ENCODE measurements at places on chromosomes 16 and 17.

DNA sequence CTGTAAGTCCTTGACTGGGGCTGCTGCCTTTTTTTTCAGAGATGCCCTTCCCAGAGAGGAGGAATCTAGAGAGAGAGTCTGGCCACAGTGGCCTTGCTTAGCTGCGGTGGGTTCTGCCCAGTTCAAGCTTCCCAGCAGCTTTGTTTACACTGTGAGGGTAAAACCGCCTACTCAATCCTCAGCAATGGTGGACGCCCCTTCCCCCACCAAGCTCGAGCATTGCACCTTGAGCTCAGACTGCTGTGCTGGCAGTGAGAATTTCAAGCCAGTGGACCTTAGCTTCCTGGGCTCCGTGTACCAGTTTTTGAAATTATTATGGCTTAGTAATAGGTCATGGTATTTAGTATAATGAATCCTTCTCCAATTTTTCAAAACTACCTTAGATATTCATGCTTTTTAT lies 395.4 kb downstream of the NPIPA7 start:
- no peak for DNase-seq

DNA sequence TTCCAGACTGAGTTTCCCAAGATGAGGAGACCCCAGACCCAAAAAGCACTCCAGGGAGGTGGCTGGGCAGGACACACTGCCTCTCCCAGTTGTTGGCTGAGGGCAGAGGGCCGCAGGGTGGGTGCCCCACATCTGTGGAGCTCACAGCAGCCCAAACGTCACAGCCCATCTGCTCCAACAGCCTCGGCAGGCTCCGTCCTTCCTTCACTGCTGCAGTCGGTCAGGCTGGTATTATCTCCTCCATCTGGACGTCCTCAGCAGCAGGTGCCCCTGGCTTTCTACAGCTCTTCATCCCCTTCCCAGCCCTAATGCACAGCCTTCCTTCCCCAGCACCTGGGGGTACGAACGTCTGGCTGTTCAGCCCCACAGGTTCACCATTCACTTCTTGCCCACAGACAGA lies 55.2 kb downstream of the PRMT7 start:
- no peak for DNase-seq

GRCh38 chr16:84465154-84465553 lies 39.3 kb downstream of the MEAK7 start:
- DNase-seq, result no peak

GRCh38 chr16:73848993-73849392 lies 447.6 kb upstream of the PSMD7 start:
- no peak for DNase-seq

GRCh38 chr17:9138161-9138717 lies 116.9 kb downstream of the NTN1 start:
- no peak for DNase-seq

DNA sequence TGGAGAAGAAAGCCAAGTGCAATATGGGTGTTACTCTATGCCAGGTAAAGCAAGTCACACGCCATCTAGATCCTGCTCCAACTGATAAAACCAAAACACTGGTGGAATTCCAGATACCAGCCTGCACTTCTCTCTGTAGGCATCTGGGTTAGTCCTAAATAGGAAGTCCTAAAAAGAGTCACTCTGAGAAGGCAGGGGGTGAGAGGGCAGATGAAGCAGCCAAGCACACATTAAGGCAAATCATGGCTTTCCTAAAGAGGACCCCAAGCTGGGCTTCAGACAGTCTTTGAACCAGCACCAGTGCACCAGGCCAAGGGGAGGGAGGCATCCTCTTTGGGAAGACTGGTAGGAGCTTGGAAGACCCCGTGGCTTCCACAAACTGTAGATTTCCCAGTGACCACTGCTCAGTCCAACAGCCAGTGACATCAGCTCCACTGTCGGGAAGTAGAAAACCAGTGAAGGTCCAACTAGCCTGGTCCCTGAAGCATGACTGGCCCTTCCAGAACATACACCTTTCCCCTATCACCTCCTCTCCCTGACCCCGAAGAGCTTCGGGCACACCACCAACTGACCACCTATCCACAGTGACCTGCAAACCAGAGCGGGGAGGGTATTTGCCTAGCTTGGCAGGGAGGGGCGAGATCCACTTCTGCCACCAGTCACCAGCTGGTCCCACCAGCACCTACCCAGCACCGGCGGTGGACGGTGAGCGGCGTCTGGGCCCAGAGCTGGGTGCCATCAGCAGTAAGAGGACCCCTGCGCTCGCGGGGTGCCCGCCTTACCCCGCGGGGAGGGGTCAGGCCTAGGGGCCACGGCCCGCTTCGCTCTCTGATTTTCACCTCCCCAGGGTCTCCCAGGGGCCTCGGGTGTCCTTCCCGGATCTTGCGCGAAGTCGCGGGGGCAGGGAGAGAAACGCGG lies 1.0 kb downstream of the LITAF start:
- DNase-seq, result peak; percentile 10

GRCh38 chr16:47258874-47259461 lies 115.2 kb upstream of the NETO2 start:
- no peak for DNase-seq

- no peak for DNase-seq
These were observed 15.9 kb downstream of the TMEM92 start for GRCh38 chr17:50289991-50290702.

GRCh38 chr17:69375229-69375628 lies 39.3 kb upstream of the MAP2K6 start:
- DNase-seq, result no peak

DNA sequence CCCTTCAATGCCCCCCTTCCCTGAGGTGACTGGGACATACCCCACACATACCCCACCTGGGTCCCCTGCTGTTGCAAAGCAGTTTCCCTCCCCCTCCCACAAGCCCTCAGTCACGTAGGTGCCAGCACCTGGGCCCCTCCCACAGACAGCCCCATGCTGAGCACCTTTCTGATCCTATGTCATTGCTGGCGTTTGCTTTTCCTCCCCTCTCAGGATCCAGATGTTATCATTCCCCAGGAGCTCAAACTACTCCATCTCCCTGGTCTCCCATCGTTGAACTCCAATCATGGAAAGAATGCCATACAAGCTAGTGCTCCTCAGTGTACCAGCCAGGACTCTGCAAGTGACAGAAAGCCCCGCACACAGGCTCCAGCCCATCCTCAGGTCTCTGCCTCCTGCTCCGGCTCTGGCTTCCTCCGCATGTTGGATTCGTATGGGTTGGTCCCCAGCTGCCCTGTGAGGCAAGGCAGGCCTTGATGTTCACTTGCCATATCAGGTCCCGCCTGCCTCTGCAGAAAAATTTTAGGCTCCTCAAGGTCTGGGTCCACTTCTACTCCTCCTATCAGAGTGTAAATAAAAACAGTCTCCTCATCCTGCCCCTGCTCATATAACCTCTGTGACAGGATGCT lies 31.4 kb upstream of the MED9 start:
- no peak for DNase-seq

- DNase-seq, result no peak
These were observed 23.6 kb downstream of the CFAP20 start for GRCh38 chr16:58105631-58106030.

DNA sequence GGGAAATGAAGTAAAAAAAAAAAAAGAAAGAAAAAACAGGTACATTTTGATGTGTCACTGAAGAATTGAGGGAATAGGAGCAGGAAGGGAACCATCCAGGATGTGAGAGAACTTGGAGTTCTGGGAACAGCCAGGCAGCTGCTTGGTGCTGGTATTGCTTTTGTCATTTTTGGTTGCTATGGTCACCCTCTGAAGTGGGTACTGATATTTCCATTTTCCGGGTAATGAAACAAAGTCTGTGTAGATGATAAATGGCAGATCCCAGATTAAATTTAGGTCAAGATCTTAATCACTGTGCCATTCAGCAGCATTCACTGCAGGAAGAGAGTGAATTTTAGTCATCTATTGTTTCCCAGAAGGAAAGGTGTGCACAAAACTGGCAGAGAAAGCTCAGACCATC lies 93.6 kb downstream of the ABCA8 start:
- DNase-seq, result no peak

DNA sequence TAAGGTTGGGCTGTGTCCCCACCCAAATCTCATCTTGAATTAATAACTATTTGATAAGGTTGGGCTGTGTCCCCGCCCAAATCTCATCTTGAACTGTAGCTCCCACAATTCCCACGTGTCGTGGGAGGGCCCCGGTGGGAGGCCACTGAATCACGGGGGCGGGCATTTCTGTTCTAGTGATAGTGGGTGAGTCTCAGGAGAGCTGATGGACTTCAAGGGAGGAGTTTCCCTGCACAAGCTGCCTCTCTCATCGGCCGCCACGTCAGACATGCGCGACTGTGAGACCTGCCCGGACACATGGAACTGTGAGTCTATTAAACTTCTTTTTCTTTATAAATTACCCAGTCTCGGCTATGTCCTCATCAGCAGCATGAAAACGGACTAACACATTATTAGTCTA lies 44.9 kb upstream of the METRNL start:
- no peak for DNase-seq

DNA sequence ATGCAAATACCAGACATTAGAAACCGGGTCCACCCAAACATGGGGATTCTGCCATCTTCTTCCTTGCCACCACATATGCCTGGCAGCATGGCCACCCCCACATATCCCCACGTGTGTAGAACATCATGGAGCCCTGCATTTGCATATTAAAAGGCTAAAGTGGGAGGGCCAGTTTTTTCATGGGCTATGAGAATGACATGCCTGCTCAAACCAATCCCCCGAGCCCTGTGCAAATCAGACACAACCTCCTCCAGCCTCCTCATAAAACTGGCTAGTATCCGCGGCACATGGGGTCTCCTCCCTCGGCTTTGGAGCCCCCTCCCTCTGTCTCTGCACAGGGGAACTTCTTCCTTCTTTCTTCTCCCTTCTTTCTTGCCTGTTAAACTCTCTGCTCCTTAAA lies 174.9 kb upstream of the WSCD1 start:
- DNase-seq, result no peak

DNA sequence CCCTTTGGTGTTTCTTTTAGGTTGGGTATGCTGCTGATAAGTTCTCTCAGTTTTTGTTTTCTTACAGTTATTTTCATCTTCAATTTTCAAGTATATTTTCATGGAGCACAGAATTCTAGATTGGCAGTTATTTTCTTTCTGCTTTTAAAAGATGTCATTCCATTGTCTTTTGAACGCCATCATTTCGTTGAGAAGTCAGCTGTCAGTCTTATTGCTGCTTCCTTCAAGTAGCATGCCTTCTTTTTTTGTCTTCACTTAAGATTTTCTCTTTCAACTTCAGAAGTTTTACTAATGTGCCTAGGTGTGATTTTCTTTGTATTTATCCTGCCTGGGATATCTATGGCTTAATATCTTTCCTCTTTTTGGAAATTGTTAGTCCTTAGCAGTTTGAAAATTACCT lies 262.2 kb upstream of the PMFBP1 start:
- no peak for DNase-seq

DNA sequence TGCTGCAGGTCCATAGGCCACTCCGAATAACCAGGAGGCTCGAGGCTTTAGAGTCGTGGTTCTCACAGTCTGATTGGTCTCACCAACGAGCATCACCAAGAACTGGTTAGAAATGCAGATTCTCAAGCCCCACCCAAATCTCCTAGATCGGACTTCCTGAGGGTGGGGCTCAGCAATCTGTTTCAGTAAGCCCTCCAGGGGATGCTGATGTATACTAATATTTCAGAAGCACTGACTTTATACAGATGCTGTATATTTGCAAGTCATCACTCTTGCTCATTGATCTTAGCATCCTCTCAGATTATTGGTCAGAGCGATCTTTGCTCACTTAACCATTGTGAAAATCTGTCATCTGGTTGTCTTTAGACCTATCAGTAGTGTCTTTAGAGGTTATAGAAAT lies 4.4 kb upstream of the VAC14 start:
- no peak for DNase-seq

GRCh38 chr17:62718429-62718828 lies 89.7 kb downstream of the MARCHF10 start:
- DNase-seq, result no peak

DNA sequence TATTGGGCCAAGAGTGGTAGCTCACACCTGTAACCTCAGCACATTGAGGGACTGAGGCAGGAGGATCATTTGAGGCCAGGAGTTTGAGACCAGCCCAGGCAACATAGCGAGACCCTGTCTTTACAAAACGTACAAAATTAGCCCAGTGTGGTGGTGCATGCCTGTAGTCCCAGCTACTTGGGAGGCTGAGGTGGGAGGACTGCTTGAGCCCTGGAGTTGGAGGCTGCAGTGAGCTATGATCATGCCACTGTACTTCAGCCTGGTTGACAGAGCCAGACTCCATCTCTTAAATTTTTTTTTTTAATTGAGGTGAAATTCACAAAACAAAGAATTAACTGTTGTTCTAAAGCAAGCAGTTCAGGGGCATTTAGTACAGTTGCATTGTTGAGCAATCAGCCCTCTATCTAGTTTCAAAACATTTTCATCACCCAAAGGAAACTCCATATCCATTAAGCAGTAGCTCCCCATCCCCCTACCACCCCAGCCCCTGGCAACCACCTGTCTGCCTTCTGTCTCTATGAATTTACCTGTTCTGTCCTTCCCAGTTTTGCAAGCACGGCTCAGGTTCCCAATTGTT lies 15.6 kb downstream of the SNX29 start:
- DNase-seq, result no peak

DNA sequence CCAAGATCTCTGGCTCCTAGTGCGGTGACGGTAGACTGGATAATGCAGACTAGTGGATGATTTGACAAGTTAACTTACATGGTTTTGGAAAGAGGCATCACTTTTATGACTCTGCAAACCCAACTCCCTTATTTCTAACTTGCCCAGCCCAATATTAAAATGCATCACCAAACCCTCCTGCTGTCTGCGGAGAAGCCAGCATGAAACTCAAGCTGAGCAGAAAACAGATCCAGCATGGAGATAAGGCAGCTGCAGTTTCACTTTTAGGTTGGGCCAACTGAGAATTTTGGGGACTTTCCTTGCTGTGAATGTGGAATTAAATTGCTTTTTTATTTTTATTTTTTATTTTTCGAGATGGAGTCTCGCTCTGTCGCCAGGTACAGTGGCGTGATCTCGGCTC lies 27.8 kb downstream of the CDH1 start:
- no peak for DNase-seq

GRCh38 chr16:57593021-57593420 lies 35.4 kb upstream of the ADGRG1 start:
- DNase-seq, result no peak

DNA sequence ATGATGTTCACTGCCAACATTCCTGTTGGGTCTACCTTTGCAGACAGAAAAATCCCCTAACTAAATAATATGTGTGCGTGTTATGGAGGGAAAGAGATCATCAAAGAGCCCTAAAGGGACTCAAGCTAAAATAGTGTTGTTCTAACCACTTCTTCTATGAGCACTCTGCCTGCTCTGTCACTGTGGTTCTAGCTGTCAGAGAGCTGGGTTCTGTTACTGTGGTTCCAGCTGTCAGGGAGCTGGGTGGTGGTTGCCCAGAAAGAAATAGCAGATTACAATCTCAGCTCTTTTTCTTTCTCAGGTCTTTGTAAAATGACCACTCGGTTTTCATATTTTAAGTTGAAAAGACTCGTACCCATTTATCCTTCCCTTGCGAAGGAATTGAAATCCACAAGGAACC lies 176.3 kb downstream of the HS3ST3A1 start:
- DNase-seq, result no peak

Data from activated CD4-positive, alpha-beta T cell treated with anti-CD3 and anti-CD28 coated beads, Interleukin-2, amount 50 U/mL, for 4 hours (primary cell).